ENCODE measurements at places on chromosomes 16 and 17.

- DNase-seq, result no peak
These were observed 5.8 kb upstream of the IL17C start for GRCh38 chr16:88632587-88632930.

- no peak for DNase-seq
These were observed 29.0 kb downstream of the PLD6 start for GRCh38 chr17:17177176-17177575.

DNA sequence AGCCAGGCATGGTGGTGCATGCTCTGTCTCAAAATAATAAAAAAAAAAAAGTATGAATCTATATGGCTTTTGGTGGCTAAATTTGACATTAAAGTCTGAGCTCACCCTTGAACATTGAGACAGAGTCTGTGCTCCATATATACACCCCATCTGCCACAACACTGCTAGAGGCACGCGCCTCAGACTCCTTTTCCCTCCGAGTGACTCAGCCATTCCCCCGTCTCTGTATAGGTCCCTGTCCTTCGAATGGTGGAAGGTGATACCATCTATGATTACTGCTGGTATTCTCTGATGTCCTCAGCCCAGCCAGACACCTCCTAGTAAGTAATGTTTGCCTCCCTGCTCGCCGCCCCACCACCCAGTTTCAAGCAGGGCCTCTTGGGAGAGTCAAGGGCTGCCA, 4.5 kb upstream of the EFNB3 start:
- no peak for DNase-seq

DNA sequence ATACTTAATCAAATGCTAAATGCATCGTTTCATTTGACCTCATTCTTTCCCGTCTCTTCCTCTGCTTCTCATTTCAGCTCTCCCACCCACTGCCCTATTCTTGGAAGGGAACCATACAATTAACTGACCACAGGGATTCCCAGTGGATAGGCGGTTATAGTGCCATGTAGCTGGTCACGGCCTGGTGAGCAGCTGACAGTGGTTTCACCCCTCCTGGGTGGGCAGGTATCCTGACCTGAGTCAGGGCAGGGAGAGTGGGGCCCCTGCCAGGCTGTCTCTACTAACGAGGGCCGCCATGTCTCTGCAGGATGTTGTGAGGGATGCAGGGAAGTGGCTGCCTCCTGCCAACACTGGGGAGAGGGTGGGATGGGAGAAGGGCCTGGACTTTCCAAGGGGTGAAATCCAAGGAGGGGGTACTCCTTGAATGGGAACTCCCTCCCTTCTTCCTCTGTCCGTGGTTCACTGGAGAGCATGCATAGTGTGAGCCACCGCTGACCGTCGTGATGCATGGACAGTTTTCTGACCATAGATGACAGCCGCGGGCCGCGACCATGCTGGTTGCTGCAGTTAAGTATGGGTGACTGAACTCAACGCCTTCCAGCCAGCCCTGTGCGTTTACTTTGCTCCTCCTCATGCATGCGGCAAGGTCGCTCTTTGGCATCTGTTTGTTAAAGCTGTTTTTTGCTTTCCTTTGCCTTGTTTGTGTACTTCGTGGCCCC, 95.9 kb downstream of the RPTOR start:
- no peak for DNase-seq

Measured in heart right ventricle (tissue), 16 donors.